Kidney (tissue), 22 donors: ENCODE measurements at places on chromosomes 12 and 14.

DNA sequence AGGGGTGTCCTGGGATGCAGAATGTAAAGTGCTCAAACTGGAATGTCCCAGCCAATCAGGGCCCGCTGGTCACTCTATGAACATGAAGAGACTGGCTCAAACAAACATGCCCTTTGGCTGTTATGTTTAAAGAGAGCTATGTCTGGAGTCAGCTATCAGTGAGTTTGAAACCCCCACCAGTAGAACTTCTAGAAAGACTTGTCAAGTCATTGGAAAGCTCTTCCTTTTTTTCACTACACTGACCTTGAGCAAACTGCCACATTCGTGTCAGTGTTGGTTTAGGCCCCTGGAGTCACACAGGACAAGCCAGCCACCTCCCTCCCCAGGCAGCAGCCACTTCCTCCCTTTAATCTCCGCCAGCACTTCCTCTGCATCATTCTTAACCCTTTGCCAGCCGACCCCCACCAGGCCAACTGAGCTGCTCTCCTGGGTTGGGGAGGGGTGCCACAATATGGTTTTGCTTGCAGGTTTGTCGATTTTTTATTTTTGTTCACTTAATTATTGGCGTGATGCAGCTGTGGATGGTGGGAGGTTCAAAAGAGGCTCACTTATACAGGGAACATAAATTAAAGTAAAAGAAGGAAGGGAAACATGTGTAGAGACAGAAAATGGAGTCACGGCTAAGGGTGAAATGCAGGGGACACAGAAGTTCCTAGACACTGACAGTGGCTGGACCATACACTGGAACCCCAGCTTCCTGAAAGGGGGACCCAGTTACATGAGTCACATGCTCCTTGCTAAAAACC is 25.3 kb downstream of the CMKLR1 start:
- no peak overlapping the region for H3K4me3 ChIP-seq
- no peaks in the 10 kb centered on the region for H3K4me1 ChIP-seq
- H3K27ac ChIP-seq, result peak overlapping the region; percentile 62
- no peaks in the 10 kb centered on the region for H3K27me3 ChIP-seq

GRCh38 chr14:76924371-76925096 is 98.3 kb downstream of the LRRC74A start:
- H3K27ac ChIP-seq, result no peak overlapping the region
- DNase-seq, result peak; percentile 98
- no peak overlapping the region for H3K4me3 ChIP-seq
- H3K36me3 ChIP-seq, result no peaks in the 10 kb centered on the region
- no peaks in the 10 kb centered on the region for H3K27me3 ChIP-seq

GRCh38 chr14:72686101-72686500 is 207.8 kb downstream of the DPF3 start:
- no peaks in the 10 kb centered on the region for H3K4me1 ChIP-seq
- H3K36me3 ChIP-seq, result peaks cover 4% of the 10 kb centered on the region
- no peak overlapping the region for H3K4me3 ChIP-seq
- no peak for DNase-seq

DNA sequence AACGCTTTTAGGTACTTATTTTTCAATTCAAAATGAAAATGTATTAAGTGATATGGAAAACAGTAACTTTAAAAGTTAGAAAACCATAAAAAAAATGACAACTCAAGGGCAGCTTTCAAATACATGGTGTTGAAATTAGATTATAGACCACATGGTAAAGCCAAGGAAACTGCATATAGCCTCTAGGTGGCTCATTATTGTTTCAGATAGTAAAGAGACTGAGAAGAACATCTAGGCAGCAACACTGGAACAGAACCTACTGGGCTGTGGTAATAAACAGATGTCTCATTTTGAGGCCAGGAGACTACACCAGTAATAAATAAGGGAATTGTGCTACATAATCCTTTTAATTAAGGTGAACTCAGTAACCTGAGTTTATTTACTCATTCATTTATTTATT is 13.0 kb downstream of the FBXO33 start:
- no peak overlapping the region for H3K27ac ChIP-seq
- no peaks in the 10 kb centered on the region for H3K4me1 ChIP-seq
- DNase-seq, result no peak
- no peaks in the 10 kb centered on the region for H3K27me3 ChIP-seq
- H3K4me3 ChIP-seq, result no peak overlapping the region
- H3K36me3 ChIP-seq, result no peaks in the 10 kb centered on the region

GRCh38 chr12:87120440-87120839 is 864.2 kb upstream of the MGAT4C start:
- H3K4me1 ChIP-seq, result no peaks in the 10 kb centered on the region
- H3K4me3 ChIP-seq, result no peak overlapping the region
- no peaks in the 10 kb centered on the region for H3K27me3 ChIP-seq
- DNase-seq, result no peak
- no peak overlapping the region for H3K27ac ChIP-seq
